ENCODE measurements at places on chromosomes 6 and 20. TPM values are rescaled to one million over a fixed set of nuclear protein-coding genes. Genes with fewer than 3 reads are reported as not detected.

The DNPH1 gene
- total RNA-seq: 52.5 TPM

DNA sequence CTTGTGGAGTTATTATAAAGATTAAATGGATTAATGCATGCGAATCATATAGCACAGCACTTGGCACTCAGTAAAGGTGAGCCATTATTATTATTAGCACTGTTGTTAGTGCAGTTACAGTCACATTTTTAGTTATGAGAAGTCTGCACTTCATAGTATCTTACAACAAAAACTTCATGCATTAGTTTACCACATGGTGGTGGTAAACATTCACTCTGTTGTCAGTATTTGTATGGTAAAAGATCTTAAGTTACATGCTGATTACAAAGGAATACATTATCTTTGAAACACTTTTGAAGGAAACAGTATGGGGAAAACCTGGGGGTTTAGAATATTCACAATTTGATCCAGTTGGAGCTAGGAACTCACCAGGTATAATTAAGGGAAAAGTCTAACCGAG lies 20.8 kb downstream of the TMEM14A start:
- no peaks in the 10 kb centered on the region for H3K4me1 ChIP-seq
- no peak overlapping the region for H3K27ac ChIP-seq
- no peaks in the 10 kb centered on the region for H3K36me3 ChIP-seq

The NRN1 gene
- under 0.01 TPM for total RNA-seq

GRCh38 chr6:87917886-87918285 lies 129.8 kb upstream of the SPACA1 start:
- H3K36me3 ChIP-seq: no peaks in the 10 kb centered on the region
- DNase-seq: no peak
- no peak overlapping the region for H3K27ac ChIP-seq
- H3K4me3 ChIP-seq: no peak overlapping the region
- no peaks in the 10 kb centered on the region for H3K27me3 ChIP-seq

The XKR7 gene
- not detected for total RNA-seq

- no peak overlapping the region for H3K27ac ChIP-seq
- no peaks in the 10 kb centered on the region for H3K36me3 ChIP-seq
- H3K27me3 ChIP-seq: no peaks in the 10 kb centered on the region
- DNase-seq: no peak
- no peak overlapping the region for H3K4me3 ChIP-seq
Observed at GRCh38 chr6:159430323-159430722, 261.1 kb downstream of the FNDC1 start.

GRCh38 chr6:7086488-7086887 lies 21.3 kb upstream of the RREB1 start:
- peak overlapping the region; percentile 59 for H3K4me3 ChIP-seq
- H3K36me3 ChIP-seq: no peaks in the 10 kb centered on the region
- no peaks in the 10 kb centered on the region for H3K4me1 ChIP-seq
- no peaks in the 10 kb centered on the region for H3K27me3 ChIP-seq
- DNase-seq: peak; percentile 29
